ENCODE measurements at places on chromosomes 7 and 10.
A peak's percentile ranks its signal among the peaks of the same experiment; 100 is the strongest.

DNA sequence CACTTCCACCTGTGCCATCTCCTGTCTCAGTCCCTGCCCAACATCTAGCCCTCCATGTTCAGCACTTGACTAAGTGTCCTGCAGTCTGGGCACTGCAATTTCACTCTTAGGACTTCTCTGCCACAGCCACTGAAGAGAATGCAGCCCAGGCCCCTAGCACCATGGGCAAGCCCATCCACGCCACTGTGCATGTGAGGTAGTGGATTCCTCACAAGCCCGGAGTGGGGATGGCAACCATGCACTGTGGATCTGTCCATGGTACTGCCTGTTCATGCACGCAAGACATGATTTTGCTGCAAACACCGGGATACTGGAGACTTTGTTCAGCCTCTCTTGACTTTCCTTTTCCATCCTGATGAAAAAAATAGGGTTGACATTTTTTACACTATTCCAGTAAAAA, 12.3 kb downstream of the DDC start:
- peak; percentile 36 for DNase-seq

GRCh38 chr7:18903695-18904094, 213.7 kb downstream of the TWIST1 start:
- DNase-seq = no peak

GRCh38 chr7:82166260-82167015, 277.1 kb downstream of the CACNA2D1 start:
- DNase-seq = no peak

DNA sequence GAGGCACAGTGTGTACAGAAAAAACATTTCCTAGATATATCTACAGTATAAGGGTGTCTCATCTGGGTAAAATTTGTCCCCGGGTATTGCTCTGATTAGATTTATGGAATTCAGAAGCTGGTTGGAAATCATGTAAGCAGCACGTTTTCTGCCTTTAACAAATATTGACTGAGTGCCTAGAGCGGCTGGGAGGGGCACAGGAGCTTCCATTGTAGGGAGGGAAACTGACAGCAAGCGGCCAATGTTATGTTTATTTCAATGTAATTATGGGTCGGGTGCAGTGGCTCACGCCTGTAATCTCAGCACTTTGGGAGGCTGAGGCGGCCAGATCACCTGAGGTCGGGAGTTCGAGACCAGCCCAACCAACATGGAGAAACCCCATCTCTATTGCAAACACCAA, 4.4 kb upstream of the RFC2 start:
- no peak for DNase-seq

DNA sequence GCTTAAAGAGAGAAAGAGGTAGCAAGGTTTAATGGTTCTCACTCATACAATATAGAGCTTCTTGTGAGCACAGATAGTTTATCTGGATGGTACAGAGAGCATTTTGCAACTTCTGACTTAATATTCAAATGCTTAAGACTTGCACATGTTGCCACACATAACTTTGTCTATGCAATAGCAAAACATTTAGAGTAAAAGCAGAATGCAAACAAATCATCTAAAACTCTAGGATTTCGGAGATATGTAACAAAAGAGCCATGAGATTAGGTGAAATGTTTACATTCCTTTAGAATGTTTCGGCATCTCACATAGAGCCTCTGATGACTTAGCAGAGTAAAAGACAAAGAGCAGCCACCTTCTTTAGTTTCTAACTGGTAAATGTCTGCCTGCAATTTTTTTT, 717.1 kb upstream of the LRRN3 start:
- DNase-seq = no peak

GRCh38 chr10:13268841-13269240, 31.0 kb downstream of the PHYH start:
- DNase-seq = no peak

Measured in activated naive CD4-positive, alpha-beta T cell treated with anti-CD3 and anti-CD28 coated beads, Interleukin-2, amount 10 ng/mL, durations not matched to agents 7 days and 5 days (primary cell).